Stimulated activated CD4-positive, alpha-beta T cell treated with anti-CD3 and anti-CD28 coated beads, Interleukin-12 subunit alpha, Interleukin-12 subunit beta, amount 100 ng/mL, for 4 hours (primary cell): ENCODE measurements at places on chromosomes 5 and 9.

- no peak for DNase-seq
Observed at GRCh38 chr9:1966725-1967366, 48.3 kb upstream of the SMARCA2 start.

DNA sequence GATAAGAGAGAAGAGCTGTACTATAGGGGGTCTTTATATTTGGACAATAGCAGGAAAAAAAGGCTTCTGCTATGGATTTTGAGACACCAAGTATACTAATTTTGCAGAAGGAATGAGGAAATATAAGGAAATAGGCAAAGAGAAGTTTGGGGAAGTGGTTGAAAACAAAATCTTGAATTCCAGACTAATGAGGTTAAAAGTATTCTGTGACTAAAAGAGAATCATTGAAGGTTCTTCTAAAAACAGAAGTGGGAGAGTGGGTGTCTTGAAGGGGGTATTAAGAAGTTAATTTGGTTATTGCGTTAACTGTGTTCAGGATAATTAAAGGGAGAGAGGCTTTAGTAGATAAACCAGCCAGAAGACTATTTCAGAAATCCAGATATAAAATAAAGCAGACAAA, 148.7 kb downstream of the RFK start:
- no peak for DNase-seq

DNA sequence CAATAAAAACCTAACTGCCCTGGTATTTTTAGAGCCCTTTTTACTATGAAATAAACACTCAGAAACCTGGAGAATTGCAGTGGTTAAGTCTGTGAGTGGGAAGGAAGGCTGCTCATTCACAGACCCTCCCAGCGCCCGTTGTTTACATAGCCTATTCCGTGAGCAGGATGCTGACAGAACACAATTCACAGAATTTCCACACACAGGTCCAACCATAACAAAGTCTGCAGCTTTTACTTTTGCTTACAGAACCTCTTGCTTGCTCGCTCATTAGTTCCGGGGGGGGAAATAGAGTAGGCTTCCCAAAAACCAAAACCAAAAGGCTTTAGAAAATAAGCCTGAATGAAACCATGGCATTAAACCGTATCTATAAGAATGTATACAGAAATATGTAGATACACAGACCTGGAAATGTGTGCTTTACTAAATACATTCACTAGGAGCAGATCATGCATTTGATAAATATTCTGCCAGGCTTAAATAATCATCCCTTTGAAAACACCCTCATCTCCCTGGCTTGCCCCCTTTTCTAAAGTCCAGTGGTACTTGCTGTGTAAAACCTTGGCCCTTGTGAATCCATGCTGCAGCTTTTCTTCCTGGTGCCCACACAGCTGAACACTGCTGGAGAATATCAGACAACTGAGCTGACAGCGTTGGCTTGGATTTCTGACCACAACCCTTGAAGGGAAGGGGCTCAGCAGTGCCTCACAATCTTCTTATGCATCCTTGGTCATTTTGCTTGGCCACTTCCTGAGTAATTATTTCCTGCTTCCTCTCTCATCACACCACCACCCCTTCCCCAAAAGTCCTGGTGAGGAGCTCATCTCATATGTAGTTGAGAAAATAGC, 128.0 kb downstream of the FANCC start:
- DNase-seq, result no peak

DNA sequence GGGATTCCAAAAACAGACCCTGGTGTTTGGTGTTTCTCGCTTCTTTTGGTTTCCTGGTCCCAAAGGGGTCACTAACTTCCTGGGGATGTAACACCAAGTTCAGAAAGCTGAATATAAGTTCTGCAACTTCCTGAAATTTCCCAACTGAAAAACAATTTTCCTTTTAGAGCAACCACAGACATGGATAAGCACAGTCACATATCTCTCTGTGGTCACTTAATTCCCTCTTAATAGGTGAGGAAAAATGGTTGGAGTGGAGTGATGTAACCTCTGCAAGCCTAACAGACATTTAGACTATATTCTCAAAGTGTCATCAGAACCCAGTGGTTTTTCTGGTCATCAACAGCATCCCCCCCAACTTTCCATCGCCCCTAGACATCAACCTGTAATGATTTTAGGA, 135.3 kb downstream of the PRELID2 start:
- DNase-seq, result no peak

- no peak for DNase-seq
Observed at GRCh38 chr5:116451905-116452450, 122.6 kb downstream of the SEMA6A start.

- no peak for DNase-seq
Observed at GRCh38 chr9:133942206-133942975, 49.7 kb downstream of the VAV2 start.

GRCh38 chr5:133238426-133239205, 186.8 kb downstream of the HSPA4 start:
- DNase-seq, result no peak

- DNase-seq, result no peak
Observed at GRCh38 chr5:158852622-158853021, 247.1 kb downstream of the EBF1 start.

DNA sequence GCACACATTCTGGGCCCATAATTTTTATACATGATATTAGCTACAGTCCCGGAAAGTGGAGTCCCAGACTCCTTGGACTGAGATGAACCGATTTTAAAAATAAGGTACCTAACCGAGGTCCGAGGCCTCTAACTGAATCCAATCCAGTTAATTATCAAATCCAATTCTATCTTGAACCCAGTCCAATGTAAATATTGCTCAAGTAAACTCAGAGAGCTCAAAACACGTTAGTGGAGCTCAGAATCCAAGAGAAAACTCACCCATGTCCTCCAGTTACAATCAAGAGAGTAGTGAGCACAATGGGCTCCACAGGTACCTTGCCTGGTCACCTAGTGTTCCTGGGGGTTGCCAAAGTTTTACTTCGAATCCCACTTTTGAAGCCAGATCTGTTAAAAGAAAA, 37.9 kb upstream of the DIRAS2 start:
- DNase-seq, result no peak

DNA sequence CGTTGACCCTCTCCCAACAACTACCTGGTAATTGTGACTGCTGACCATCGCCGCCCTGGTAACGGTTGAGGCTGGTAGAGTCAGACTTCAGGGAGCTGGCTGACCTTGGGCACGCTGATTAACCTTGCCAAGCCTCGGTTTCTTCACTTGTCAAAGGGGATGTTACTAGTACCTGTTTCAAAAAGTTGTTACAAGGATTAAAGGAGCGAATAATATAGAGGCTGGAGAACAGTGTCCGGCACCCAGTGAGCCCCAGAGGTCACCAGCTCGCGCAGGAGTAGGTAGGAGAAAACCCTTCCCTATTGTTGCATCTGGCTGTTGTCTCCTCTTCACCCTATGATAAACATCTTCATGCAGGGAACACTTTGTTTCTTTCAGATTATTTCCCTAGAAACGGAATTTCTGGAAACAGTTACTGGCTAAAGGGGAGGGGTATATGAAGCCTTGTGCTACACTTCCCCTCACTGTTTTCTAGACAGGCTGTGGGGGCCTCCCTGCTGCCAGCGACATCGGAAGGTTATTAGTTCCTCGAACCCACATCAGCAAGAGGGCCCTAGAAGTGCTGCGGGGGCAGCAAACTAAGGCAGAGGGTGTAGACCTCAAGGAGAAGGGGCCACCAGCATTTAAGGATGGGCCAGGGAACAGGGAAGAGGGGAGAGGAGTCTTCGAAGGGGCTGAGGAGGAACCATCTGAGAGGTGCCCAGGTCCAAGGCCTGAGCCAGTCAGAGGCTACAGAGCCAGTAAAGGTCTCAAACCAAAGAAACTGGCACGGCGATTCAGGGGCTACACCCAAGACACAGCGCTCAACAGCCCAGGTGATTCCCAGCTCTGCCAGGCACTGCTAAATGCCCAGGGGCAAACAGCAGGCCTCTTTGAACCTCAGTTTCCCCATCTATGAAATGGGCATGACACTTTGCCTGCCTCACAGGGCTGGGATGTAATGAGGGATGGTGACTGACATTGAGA, 37.6 kb downstream of the HRH2 start:
- no peak for DNase-seq

DNA sequence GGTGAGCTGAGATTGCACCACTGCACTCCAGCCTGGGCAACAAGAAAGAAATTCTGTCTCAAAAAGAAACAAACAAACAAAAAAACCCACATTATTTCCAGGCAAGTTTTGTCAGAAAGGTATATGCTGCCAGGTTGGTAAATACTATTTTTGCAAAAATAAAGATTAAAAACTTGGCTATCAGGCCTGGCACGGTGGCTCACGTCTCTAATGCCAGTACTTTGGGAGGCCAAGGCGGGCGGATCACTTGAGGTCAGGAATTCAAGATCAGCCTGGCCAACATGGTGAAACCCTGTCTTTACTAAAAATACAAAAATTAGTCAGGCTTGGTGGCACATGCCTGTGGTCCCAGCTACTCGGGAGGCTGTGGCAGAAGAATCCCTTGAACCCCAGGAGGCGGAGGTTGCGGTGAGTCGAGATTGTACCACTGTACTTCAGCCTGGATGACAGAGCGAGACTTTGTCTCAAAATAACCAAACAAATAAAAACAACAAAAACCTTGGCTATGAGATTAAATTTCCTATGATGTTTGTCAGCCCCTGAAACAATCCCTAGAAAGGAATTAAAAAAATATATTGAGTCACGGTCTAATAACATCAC, 22.7 kb downstream of the AGXT2 start:
- DNase-seq, result no peak

DNA sequence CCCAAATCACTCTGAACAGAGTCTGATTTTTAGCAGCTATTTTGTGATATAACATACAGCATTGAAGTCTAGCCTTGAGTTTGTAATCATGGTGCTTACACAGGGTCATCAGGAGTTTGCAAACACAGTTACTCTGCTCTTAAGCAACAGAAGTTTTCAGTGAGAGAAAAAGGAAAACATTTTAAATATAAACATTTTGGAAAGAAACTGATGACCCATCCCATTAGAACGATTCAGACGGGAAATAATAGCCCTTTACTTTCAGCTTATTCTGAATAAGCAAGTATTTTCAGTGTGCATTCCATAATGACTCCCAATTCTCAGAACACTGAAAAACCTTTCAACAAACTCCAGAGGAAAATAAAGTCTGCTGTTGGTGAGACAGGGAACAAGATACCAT, 46.7 kb upstream of the TMC1 start:
- DNase-seq, result no peak

DNA sequence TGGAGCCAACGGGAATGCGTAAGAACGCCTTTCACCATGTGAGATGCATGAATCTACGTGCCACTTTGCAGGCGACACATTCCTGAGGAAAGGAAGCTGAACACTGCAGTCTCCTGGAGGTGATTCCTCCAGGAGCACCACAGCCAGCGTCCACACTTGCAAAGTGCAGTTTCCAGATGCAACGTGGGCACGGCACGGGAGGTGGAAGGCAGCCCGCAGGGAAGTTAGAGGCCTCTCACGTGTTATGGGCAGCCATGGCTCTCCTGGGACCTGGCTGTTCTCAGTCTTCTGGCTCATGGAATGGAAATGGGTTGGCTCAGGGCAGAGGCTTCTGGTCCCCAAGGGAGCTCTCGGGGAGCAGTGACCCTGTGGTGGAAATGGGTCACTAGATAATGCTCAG, 381.0 kb upstream of the IRX4 start:
- no peak for DNase-seq

- DNase-seq, result no peak
Observed at GRCh38 chr5:133383580-133383939, 228.8 kb downstream of the FSTL4 start.
